Activated CD4-positive, CD25-positive, alpha-beta regulatory T cell treated with anti-CD3 and anti-CD28 coated beads, Interleukin-2, amount 50 U/mL, for 24 hours (primary cell): ENCODE measurements at places on chromosomes 4 and X.

GRCh38 chrX:24805201-24805600, 111.5 kb downstream of the POLA1 start:
- ATAC-seq: no peak

DNA sequence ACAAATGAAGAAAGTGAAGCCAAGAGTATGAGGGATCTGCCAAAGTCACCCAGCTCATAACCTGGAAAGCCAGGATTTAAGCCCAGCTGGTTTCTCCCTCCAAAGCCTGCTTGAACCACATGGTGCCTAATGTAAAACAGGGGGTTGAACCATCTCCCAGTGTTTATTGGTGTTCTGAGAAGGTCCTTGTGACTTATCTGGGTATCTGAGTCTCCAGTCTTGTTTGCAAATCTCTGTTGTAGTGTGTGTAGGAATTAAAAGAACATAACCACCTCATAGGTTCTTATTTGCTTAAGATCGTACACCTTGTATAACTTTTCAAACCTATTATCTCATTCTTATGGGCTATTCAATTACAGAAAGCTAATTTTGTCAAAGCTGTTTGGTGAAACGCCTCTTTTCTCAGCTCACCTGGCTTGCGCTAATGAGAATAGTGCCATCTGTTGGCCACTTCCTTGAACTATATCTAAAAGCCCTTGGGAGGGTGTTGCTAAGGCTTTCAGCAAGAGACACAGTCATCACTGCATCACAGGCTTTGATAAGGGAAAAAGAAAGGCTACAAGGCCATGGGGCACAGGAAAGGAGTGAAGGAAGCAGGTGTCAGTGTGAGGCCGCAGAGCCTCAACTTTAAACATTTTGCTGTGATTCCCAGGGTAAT, 34.0 kb downstream of the ETDB start:
- ATAC-seq: peak; percentile 95

- ATAC-seq: peak; percentile 2
These were observed 98.3 kb downstream of the NFKB1 start for GRCh38 chr4:102599455-102599854.

DNA sequence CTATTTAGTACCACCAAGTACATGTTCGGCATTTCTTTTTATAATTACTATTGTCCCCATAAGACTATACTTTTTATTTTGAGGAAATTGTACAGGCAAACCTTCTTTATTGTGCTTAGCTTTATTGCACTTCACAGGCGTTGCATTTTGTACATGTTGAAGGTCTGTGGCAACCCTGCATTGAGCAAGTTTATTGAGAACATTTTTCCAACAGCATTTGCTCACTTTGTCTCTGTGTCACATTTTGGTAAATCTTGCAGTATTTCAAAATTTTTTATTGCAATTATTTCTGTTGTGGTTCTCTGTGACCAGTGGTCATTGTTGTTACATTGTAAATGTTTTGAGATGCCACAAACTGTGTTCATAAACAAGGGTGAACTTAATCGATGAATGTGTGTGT, 10.8 kb upstream of the CXCL5 start:
- no peak for ATAC-seq
